ENCODE measurements at places on chromosomes 11 and 22.

GRCh38 chr11:125951731-125952130, 5.9 kb downstream of the VSIG10L2 start:
- no peak for DNase-seq

- no peak for DNase-seq
Observed at GRCh38 chr22:23240639-23241389, 60.5 kb downstream of the BCR start.

GRCh38 chr11:45285250-45285828, 802 bp downstream of the SYT13 start:
- no peak for DNase-seq

- peak; percentile 71 for DNase-seq
Observed at GRCh38 chr11:64207256-64208085, 950 bp downstream of the FERMT3 start.

DNA sequence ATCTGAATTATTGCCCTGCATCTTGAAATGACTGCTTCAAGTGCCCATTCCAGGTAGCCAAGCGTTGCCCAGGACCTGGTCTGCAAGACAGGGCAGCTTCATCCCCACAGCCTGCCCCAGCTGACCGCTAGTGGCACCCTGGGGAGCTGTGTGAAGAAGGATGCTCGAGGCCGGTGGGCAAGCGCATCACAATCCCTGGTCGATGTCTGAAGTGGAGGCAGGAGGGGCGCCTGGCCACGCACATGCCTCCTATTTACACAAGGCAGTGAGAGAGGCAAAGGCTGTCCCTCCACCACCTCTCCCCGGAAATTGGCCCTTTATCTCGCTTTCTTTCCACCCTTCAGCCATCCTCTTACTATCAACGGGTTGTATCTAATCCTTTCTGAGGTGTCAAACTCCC, 28.1 kb upstream of the PHF21A start:
- DNase-seq, result no peak

DNA sequence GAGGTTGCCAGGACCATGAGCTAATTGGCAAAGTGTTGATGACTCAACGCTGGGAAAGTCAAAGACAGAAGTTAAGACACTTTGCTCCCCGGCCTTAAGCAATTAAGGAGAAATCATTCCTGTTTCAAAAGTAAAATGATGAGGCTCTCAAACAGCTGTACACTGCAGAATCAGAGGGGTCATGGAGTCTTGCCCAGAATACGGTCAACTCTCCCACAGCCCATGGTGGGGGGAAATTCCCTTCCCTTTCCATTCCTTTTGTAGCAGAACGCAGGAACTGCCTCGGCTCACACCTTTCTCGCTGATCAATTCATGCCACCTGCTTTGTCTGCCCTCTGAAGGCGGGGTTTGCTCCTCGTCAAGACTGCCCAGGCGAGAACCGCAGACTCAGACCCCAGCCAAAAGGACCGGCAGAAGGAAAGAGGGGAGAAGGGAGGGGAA, 52.8 kb downstream of the MN1 start:
- no peak for DNase-seq

DNA sequence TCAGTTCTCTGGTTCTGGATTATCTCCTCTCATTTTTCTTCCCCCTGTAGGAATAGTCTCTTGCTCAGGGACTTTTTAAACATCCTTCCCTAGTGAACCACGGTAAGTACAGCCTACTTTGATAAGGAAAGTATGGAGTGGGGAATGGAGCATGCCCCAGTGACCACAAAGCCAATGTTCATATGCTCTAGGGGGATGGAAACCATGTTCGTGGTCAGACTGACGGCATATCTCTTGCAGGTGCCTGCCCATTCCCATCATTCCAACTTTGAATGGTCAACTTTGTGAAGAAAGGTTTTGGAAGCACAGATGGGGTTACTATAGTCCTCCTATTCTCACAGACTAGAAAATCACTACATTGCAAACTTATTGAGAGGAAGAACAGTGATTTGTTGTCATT, 332.5 kb upstream of the NCAM1 start:
- no peak for DNase-seq

- no peak for DNase-seq
Observed at GRCh38 chr22:47067911-47068625, 305.6 kb downstream of the TBC1D22A start.

- no peak for DNase-seq
Observed at GRCh38 chr11:74770456-74770855, 21.8 kb downstream of the RNF169 start.

Data from naive B cell (primary cell).